CD4-positive, alpha-beta T cell treated with Interferon alpha-2 for 1 hour (primary cell): ENCODE measurements at places on chromosomes 7 and 10.

DNA sequence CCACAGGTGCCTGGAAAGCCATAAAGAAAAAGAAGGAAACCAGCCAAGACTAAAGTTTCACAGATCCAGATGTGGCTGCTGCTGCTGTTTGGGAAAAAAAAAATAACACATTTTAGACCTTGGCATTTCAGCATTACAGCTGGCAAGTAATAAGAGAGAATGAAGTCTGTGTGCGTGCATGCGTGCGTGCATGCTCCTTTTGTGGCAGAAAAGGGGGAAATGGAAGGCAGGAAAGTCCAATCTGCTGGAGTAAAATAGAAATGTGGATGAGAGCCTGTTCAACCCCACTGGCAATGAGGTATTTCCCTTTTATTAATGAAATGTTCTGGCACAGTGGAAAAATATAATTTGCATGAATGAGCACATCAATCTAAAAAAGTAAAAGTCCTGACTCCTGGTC is 137.0 kb upstream of the SEMA3A start:
- DNase-seq: no peak

DNA sequence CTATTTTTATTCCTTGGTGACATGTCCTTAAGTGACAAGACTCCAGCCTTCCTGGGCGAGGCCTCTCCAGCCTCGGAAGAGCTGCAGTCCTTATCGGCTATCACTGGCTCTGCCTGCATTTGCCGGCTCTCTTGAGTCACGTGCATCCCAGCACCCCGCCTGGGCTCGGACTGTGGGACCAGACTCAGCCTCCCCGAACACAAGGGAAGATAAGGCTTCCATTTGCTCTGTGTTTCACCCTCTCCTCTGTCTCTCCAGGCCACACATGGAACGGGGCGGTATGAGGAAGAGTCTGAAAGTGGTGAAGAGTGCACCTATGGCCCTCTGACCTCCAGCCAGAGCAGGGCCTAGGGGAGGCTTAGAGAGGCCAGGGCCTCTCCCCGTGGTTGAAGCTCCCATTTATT is 4.7 kb downstream of the GDF2 start:
- no peak for DNase-seq

- peak; percentile 36 for DNase-seq
These were observed 135.8 kb downstream of the CAMK1D start for GRCh38 chr10:12484941-12485805.

DNA sequence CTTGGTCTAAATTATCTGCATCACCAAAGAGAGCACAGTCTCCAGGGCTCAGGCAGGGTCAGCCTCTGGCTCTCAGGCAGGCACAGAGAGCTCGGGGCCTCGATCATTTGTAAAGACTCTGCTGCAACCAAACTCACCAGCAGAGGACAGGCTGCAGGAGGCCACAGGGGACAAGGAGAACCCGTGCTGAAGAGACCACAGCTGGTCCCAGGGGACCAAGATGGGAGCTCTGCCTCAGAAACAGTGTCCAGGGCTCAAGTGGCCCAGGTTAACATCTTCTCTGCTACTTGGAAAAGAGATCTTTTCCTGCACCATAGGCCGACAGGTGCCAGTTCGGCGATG is 543.2 kb downstream of the PTPRN2 start:
- DNase-seq: no peak

DNA sequence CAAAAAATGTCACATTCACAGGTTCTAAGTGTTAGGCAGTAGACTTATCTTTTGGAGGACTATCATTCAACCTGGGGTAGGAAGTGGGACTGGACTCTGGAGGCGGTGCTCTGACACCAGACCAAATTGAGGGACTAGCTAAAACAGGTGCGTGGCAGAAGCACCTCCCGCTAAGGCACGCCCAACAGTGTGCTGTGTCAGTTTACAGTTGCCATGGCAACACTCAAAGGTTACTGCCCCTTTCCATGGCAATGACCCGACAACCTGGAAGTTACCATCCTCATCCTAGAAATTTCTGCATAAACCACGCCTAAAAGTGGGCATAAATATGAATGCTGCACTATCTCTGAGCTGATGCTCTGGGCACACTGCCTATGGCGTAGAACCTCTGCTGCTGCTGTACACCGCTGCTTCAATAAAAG is 14.0 kb upstream of the BLNK start:
- no peak for DNase-seq

DNA sequence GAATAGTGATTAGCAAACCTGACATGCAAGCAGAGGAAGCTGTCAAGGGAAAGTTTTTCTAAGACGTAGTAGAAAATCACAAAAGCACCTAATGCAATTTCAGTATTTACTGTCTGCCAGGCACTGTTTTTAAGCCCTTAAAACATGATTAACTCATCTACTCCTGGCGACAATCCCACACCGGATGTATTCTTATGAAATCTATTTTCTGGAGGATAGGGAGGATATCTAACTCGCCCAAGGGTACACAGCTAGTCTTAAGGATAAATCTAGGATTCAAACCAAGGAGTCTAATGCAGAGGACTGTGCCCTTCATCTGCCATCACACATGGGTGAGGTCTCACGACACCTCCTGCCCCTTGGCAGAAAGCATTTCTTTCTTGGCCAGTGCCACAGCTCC is 47.8 kb upstream of the FIGNL1 start:
- no peak for DNase-seq

GRCh38 chr7:47881256-47881655 is 67.0 kb downstream of the PKD1L1 start:
- DNase-seq: no peak

DNA sequence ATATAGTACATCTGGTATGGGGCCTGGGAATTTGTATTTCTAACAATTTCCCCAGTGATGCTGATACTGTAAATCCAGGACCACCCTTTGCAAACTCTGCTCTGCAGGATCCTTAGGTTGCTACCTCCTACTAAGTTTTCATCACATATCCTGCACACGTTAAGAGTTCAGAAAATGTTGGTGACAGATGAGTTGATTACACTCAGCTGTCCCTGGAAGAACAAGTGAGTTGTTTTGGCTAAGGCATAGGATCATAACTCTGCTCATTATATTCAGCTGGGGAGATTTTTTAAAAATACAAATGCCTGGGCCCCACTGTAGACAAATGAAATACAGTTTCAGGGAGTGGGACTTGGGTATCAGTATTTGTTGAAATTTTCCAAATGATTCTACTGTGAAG is 274.6 kb upstream of the HABP2 start:
- no peak for DNase-seq

DNA sequence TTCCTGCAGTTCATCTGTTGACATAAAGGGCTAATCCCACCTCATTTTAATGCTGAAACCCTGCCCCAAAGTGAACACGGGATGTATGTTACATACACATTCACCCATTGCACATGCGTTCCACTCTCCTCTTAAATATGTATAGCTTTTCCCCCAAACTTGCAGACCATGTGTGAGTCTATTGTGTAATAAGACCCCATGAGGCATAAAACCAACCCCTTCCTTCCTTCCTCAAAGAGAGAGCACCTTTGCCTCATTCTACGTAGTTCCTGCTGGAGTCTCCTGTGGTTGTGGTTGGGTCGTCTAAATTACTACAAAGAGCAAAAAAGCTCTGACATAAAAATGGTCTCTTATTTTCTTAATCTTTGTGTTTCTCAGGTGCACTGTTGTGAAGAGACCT is 345.7 kb upstream of the KLF6 start:
- peak; percentile 71 for DNase-seq

DNA sequence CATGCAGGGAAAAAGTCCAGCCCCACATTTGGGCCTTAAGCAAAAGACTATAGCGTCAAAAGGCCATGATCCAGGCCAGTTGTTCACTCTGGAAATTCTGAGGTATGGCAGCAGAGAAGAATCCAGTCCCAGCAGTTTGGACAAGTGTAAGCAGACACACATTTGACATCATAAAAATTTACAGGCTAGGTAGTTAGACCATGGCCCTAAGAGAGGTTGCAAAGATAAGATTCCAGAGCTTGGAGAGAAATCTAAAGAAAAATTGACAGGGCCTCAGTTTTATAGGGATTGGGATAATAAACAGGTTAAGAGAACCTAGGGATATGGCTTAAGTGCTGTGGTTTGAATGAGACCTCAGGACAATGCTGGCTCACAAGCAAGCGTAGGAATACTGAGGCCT is 884.4 kb upstream of the SORCS1 start:
- no peak for DNase-seq

DNA sequence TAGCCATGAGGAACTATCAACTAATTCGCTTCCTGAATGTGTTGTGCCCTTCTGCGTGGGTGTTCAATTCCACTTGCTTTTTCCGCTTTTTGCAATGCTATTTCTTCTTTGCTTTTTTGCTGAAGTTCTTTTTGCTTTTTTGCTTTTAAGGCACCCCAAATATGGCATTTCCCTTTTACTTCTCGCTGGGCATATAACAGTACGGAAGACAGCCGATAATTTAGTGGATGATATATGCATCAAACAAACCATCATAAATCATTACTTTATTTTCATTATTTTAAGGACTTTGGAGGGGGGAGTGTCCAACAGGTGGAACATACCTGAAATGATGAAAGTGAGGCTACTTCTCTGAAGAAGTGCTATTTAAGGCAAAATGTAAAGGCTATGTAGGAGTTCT is 277.0 kb upstream of the MTPN start:
- DNase-seq: no peak

GRCh38 chr7:7564323-7564780 is 2.3 kb upstream of the MIOS start:
- DNase-seq: no peak

DNA sequence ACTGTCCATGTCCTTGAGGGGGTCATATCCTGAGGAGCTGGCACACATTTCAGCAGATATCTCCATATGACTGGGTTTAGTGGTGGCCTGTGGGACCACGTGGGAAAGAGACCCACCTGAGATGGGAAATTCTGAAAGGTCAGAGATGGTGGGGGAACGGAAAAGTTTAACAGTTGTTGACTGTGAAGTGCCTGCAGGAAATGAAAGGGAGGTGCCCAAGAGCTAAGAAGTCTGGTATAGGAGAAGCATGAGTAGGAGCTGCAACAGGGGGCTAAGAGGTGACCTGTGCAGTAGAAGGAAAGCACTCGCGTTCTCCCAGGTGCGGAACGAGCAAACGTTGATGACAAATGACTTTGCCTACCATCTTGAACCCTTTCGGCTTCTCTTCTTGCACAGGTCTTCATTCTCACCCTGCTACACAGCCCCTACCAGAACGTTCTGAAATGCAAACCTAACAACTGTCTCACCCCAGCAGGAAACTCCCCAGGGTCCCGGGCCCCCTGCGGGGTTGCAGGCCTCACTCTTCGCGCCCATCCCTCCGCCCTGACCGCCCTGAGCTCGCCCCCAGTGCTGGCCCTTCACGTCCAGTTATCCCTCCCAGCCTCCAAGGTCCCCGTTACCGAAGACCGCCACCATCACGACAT is 9.8 kb upstream of the FXYD4 start:
- no peak for DNase-seq

DNA sequence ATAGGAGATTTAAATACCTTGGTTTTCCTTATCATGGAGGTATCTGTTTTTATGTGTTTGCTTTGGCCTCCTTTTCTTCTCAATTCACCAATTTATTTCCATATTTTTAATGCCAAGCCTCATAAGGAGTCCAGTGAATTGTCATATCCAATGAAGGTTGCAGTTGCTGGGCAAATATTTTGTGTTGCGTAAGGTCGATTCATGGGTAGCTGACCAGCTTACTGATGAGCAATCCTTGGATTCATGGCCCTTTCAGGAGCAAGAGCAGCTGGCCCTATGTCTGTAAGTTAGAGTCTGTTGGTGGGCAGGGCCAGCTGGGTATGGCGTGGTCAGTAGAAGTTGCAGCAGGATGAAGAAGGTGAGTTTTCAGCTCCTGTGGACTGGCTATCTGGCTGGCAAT is 182.9 kb downstream of the PFKFB3 start:
- no peak for DNase-seq

GRCh38 chr7:2803755-2804154 is 40.4 kb downstream of the GNA12 start:
- no peak for DNase-seq

- DNase-seq: no peak
These were observed 70.6 kb downstream of the CALD1 start for GRCh38 chr7:134850066-134850465.

DNA sequence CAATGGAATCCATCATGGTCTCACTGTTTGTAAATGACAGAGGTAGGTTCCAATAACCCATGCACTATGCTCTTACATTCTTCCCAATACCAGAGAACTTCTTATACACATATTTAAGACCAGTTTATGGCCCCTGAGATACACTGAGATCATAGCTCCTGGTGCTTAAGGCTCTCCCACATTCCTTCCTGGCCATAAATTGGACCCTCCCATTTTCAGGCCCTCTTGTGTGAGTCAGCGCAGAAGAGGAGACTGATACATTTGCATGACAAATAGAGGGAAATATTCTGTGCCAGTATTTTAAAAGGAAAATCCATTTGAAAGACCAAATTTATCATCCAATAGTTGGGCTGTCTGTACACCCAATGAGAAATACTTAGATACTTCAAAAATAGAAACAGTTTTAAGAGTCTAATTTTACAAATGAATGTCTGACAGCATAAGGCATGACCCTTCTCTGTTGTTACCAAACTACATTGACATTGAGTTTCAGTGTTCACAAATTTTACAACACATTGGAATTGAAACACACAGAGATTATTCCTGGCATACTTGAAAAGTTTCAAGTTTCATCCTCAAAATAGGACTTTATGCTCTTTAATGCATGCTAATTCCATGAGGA is 35.3 kb downstream of the SLC16A9 start:
- no peak for DNase-seq

- DNase-seq: no peak
These were observed 95.6 kb downstream of the ST7 start for GRCh38 chr7:117048882-117049281.

GRCh38 chr7:12961910-12962480 is 274.6 kb downstream of the ARL4A start:
- no peak for DNase-seq

DNA sequence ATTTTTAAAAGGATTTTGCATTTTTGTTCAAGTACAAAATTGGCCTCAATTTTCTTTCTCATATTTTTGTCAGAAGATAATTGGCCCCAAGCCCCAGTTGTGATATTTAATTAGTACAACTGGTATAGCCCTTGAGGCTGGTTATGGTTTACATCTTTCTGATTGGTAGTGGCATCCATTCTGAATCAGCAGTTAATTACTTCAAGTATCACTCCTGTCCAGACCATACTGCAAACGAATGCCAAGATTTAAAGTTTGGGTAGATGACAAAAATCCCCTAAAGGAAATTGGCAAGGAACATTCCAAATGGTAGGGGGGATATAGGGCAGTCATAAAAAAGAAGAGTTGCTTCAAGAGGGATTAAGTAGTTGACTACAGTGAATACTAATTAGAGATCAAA is 23.1 kb downstream of the MYPN start:
- no peak for DNase-seq

DNA sequence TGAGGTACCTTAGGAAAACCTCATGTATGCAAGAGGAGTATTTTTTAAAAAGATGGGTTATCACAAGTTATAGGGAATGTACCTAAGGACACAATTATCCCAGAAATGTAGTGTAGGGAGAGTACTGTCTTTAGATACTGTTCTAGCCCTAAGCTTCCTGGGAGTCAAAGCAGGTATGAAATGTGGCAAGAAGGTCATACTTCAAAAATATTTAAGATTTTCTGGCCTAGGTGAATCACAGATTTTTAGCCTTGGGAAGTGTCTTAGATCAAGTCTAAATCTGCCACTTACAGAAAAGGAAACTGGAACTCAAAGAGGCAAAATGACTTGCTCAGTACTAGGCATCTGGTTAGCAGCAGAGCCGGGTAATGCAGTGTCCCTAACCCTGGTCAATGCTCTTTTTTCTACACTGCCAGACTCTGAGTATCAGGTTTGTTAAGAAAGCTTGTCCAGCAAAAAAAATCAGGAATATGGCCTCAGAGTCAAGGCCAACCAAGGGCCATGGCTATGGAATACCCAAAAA is 13.9 kb downstream of the PIK3AP1 start:
- DNase-seq: no peak
